T-helper 17 cell (primary cell): ENCODE measurements at places on chromosomes 6 and 20.

DNA sequence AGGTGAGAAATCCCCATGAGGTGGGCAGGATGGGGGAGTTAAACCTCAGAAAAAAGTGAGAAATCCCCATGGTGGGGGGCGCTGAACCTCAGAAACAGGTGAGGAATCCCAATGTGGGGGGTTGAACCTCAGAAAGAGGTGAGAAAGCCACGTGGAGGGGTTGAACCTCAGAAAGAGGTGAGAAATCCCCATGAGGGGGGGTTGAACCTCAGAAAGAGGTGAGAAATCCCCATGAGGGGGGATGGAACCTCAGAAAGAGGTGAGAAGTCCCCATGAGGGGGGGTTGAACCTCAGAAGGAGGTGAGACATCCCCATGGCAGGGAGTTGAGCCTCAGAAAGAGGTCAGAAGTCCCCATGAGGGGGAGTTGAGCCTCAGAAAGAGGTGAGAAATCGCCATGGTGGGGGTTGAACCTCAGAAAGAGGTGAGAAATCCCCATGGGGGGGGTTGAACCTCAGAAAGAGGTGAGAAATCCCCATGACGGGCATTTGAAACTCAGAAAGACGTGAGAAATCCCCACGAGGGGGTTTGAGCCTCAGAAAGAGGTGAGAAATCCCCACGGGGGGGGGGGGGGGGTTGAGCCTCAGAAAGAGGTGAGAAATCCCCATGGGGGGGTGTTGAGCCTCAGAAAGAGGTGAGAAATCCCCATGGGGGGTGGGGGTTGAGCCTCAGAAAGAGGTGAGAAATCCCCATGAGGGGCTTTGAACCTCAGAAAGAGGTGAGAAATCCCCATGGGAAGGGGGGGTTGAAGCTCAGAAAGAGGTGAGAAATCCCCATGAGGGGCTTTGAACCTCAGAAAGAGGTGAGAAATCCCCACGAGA, 14.3 kb upstream of the GOPC start:
- no peak for DNase-seq

GRCh38 chr6:140768133-140768532, 1364.6 kb upstream of the GJE1 start:
- no peak for DNase-seq

- peak; percentile 44 for DNase-seq
Observed at GRCh38 chr6:31680226-31681134, at the start of gene LY6G5C. Gene LY6G5C, minus strand, starts transcription at chr6:31681067. Its CDS starts 694 bp downstream, at chr6:31680373.

DNA sequence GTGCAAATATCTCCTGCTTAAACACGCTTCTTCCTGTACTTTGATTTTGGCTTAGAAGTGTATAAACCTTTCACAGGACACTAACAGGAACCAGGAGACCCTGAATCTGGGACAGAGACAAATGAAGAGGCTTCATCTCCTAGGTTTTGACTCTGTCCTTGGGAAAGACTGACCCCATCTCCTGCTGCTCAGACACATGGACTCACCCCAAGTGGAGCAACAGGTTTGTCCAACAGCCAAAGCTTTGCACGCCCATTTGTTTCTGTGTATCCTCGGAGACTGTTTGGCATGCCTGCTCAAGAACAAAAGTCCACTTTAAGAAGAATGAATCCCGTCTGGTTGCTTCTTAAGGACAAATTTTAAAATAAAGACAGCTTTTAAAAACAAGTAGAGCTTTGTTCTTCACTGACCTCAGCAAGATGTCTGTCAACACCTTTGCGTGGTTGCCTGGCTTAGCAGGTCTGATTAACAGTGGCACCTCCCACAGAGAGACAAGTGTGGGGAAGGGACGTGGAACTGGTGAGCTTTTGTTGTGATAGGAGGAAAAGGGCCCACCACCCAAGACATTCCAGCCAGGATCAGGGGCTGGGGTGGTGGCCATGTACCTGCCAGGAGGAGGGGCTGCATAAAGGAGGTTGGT, 202.6 kb downstream of the SOD2 start:
- DNase-seq = no peak

- no peak for DNase-seq
Observed at GRCh38 chr20:47577314-47577713, 75.6 kb downstream of the NCOA3 start.

DNA sequence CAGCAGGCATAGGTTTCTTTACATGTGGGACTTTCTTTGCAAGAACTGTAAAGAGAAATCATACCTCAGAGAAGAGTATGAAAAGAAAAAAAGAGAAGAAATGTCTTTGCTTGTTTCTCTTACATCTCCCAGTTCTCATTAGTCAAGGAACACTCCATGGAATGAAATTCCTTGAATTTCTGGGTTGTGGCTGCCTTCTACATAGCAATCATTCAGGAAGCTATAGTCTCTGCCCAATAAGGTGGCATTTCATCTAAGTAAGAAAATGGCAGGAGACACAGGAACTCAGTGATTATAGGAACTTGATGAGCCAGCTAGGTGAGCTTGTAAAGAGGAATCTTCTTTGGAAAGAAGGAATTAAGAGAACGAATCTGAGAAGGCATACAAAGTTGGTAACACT, 197.0 kb upstream of the FKBP1C start:
- no peak for DNase-seq
